Activated T-cell treated with anti-CD3 and anti-CD28 coated beads, Interleukin-2, amount 50 U/mL, for 24 hours (primary cell): ENCODE measurements at places on chromosomes 2 and 18.

DNA sequence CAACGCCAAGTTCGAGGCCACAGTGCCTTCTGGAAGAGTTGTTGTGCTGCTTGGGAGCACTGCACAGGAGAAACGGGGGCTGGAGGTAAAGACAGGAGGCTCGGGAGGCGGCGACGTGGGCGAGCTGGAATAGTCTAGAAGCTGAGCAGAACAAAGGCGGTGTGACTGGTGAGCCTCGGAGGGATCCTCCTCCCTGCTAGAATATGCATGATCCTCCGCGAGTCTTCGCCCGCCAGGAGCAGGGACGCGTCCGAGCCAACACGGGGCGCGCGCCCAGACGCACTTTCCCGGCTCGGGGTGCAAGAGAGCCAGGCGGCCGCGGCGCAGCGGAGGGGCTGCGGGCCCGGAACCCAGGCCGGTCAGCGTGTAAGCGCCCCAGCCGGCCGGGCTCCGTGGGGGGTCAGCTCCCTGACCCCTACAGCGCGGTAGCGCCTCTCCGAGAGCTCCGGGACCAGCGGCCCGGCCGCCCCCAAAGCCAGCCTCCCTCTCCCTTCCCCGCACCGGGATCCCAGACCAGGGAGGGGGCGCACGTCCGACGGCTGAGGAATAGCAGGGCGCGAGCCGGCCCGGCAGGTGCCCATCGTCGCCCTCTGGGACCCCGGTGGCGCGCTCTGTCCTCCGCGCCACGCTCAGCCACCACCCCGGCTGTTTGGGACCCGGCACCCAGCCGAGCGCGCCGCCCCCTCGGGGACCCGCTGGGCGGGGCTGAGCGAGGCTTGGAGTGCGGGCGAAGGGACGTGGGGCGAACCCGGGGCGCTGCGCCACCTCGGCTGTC lies 62.5 kb downstream of the GNAL start:
- DNase-seq, result no peak

GRCh38 chr18:71831039-71831438 lies 713.1 kb downstream of the CBLN2 start:
- DNase-seq, result no peak

DNA sequence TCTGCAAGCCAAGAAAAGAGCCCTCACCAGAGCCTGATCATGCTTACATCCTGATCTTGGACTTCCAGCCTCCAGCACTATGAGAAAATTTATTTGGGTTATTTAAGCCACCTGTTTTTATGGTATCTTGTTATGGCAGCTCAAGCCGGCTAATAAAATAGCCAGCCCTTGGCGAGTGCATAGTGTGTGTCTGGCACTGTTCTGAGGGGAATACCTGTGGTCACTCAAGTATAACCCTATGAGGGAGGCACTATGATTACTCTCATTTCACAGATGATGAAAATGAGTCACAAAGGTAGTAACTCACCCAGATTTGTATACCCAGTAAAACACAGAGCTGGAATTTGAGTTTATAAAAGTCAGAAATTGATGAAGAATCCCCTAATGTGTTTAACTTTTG lies 556.9 kb upstream of the SETBP1 start:
- no peak for DNase-seq

- no peak for DNase-seq
Measured at GRCh38 chr18:49757513-49758262, 55.6 kb downstream of the ACAA2 start.

DNA sequence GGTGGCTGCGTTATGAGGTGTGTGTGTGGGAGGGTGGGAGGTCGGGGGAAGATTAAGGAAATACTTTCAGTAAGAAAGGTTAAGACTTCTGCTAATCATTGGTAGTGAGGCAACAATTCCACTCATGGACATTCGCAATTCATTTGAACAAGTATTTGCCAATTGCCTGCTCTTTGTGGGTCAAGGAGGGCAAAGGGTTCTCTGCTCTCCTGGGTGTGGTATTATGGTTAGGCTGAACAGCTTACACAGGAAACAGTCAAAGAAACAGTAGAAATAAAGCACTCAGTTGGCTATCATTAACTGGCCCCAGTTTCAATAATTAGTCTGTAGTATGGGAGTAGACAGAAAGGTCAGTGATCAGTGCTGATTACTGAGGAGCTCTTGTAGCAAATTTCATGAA lies 357.0 kb upstream of the FANCL start:
- DNase-seq, result no peak

- no peak for DNase-seq
Measured at GRCh38 chr2:144826105-144826504, 306.2 kb upstream of the ZEB2 start.

- no peak for DNase-seq
Measured at GRCh38 chr2:152497481-152498052, 162.6 kb downstream of the FMNL2 start.

DNA sequence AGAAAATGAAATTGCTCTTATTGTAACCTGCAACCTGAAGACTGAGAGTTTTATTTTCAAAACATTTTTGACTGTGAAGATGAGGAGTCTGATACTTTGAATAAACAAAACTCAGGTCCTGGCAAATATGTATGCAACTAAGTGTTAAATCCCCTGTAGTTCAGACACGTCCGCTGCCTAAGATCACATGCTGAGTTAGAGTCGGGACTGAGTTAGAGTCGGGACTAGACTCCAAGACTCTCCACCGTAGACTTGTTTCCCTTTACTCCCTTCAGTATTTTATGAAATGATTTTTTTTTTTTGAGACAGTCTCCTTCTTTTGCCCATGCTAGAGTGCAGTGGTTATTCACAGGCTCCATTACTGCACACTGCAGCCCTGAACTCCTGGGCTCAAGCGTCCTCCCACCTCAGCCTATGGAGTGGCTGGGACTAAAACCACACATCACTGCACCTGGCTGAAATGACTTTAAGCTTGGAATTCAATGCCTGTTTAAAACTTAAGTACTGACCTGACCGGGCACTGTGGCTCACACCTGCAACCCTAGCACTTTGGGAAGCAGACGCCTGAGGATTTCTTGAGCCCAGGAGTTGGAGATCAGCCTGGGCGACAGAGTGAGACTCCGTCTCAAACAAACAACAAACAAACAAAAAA lies 28.0 kb upstream of the PMAIP1 start:
- no peak for DNase-seq

DNA sequence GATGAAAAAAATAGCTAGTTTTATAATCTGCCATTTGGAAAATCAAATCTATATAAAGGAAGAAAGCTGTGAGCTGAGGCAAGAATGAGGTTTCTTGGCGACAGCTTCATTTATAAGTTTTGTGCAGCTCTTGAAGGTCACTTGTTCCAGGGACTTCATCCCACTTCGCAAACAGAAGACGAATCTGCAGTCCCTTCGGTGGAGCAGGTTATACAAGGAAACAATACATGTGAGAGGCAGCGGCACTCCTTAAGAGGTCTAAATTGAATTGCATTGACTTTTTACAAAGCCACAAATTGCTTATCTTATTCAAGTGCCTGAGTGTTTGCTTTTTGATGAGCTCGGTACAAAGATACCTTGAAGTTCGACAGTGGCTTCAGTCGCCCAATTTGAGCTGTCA lies 72.2 kb downstream of the C1QL2 start:
- DNase-seq, result no peak

- no peak for DNase-seq
Measured at GRCh38 chr2:31256611-31257382, 22.8 kb downstream of the EHD3 start.

DNA sequence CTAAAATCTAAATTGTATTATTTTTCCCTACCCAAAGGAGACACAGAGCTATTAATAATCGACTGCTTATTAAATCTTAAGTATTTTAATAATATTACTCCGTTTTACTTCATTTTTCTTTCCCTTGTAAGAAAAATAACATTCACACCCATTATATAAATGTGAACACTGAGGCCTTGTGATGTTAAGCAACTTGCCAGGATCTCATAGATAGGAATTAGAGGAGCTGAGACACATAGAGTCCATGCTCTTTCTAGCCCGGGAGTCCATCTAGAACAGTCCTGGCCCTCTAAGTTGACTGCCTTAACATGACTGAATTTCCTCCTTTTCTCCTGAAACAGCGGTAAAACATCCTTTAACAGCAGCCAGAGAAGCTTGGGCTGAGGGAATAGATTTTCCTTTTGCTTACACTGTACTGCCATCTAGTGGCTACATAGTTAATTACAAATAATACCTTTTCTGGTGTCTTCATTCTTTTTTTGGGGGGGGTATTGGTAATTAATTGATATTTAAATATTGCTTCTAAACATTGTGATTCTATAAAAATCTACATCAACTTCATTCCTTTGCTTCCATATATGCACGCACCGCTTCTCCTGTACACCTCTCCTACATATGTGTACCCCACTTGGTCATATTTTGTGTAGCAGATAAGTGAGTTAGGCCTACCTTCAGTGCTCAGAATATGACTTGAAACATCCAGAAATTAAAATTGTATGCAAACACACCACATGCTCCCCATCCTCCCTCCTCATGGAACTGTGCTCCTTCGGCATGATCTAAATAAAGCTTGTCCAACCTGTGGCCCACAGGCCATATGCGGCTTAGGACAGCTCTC lies 125.8 kb upstream of the HNMT start:
- no peak for DNase-seq

GRCh38 chr2:21042958-21043743 lies 722 bp downstream of the APOB start:
- peak; percentile 74 for DNase-seq

- DNase-seq, result no peak
Measured at GRCh38 chr2:136253288-136254004, 135.5 kb upstream of the CXCR4 start.

DNA sequence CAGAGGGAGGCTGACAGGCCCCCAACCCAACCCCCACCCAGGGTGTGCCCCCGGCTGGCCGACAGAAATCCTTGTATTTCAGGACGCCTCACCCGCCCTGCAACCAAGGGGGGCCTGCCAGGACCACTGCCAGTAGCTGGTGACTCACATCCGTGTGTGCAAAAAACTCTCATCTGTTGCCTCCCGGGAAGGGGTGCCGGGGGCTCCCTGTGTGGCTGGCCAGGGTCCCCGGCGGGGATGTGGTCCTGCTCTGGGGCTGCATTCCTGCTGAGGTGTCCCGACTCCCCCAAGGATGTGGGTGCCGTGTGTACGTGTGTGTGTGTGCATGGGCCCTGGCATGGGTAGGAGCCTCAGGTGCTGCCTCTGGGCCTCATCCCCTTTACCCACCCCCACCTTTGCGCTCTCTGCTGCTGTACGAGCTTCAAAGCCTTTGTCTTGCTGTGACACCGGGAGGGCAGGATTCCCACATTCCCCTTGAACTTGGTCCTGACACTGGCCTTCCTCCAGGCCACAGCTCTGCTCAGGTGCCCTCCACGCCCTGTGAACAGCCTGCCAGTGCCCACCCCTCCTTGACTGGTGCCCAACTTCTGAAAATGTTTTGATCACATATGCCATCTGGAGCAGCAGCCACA lies 226.3 kb upstream of the HDAC4 start:
- DNase-seq, result no peak

- DNase-seq, result peak; percentile 44
Measured at GRCh38 chr2:26970928-26971627, 641 bp downstream of the MAPRE3 start.

DNA sequence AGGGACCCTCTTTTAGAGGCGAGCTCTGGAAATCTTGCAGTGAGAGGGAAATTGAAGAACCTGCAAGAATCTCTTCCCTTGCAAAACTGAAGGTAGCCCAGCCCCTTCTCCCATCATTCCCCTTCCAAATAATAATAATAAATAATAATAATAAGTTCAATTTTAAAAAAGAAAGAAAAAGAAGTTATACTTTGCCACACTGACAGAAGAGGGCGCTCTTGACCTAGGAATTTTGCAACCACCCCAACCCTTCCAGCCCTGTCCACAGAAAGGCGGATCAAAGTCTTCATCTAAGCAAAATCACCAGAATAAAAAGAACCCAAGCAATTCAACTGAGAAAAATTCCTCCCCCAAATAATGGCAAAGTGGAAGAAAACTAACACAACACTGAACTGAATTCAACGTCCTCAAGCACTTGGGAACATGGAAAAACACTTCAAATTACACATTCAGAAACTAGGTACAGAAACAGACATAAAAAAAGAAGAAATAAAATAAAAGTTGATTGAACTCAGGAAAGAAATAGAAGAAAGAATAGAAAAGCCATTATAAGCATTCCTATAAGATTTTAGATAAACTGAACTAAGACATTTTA lies 98.9 kb upstream of the GLS start:
- DNase-seq, result no peak
